Right ventricle myocardium superior (tissue), 1 donor: ENCODE measurements at places on chromosomes 12 and 14. TPM values are rescaled to one million over a fixed set of nuclear protein-coding genes. Genes with fewer than 3 reads are reported as not detected.

Gene KRT71
- not detected for total RNA-seq

GRCh38 chr12:109482894-109483293 is 5.5 kb downstream of the UBE3B start:
- DNase-seq = no peak

Gene PDE6H
- total RNA-seq = not detected

DNA sequence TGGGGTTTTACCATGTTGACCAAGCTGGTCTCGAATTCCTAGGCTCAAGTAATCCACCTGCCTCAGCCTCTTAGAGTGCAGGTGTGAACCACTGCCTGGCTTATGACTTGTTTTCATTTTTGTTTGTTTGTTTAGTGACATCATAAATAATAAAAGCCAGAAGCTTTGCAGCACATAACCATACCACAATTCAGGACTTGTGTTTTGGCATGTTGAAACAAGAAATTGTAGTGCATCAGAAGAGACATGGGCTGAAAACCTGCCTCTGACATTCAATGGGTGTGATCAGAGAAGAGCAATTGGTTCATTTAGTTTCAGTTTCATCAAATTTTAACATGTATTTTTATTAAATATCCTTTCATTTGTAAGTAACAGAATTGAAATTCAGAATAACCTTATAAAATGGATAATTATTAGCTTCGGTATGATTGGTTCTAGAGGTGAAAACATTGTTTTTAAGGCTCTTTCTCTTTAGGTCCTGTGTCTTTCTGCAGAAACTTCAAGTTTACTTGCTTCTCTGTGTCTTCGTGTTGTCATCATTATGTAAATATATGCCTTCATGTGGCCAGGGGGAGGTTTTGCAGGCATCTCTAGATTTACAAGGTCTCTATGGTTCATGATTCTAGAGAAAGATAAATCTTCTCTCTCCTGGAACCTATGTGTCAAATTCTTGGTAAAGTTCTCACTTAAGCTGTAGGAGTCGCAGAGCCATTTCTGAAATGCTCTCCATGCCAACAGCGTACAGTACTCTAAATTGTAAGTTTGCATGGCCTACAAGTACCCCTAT is 312.0 kb downstream of the KCNC2 start:
- DNase-seq = no peak

DNA sequence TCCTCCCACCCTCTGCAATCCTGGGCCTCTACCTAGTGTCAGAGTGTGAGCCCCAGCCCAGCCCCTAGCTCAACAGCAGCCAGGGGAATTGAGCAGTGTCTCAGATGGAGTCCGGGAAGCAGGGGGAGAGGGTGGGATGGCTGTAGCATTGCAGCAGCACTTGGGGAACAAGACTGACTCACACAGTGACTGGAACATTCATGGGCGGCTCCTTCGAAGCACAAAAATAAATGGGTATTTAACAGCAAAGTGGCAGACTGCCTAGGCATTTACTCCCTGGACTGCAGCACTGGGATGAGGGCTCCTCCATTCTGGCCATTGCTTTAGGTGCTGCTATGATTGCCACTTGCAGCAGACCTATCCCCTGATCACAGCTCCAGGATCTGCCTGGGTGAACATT is 46.0 kb upstream of the STK38L start:
- no peak for DNase-seq

DNA sequence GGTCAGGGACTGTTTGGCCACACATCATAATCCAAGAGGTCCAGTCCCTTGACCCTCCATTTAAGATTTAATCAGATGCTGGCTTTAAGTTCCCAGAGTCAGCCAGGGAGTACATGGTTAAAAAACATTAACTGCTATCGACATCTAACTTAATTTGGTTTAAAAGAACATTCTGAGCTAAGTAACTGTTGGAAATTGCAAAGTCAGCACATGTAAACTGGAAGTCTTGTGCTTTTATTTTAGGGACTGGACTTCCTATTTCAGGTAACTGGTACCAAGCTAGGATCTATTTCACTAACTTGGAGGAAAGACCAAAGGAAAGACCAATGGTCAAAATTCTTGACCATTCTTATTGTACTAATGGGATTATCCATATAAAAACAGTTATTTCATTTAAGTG is 40.6 kb downstream of the GNS start:
- no peak for DNase-seq

GRCh38 chr14:53285821-53286220 is 132.7 kb upstream of the DDHD1 start:
- no peak for DNase-seq

Gene SLC35F4
- not detected for total RNA-seq

DNA sequence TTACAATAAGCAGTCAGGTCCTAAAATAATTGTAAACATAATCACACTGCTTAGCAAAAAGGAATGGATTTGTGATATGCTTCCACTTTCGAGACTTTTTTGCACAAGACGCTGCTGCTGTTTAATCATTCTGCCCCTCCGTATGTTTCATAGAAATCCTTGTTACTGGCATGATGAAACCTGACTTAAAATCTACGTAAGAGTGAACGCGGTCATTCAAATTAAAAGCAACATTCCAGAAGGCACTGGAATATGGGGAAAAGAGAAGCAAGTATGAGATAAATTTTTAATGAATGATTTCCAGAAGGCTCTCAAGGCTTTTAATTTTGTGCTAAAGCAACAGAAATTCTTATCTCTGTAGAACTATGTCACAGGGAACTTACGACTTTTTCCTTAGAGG is 1.1 kb downstream of the CNIH1 start:
- no peak for DNase-seq

DNA sequence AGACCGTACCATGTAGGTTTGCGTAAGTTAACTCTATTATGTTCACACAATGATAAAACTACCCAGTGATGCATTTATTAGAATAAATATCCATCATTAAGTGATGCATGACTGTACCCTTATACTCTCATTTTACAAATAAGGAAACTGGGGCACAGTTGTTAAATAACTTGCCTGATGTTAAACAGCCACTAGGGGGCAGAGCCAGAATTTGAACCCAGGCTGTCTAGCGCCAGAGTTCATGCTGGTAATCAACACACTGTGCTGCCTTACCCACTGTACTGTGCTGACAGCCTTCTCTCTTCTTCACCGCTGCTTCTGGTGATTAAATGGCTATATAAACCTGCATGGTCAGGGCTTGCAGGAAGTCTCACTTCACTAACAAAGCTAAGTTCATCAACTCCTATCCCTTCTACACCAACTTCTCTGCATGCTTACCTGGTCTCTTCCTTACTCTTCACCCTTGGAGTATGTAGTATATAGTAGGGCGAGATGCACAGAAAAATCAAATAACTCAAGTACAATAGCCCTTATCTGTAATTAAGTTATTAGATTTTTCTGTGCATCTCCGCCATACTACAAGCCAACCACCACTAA is 43.6 kb upstream of the APPL2 start:
- DNase-seq = no peak

Gene ATP2A2
- 3,087 TPM for total RNA-seq

Gene OR6C2
- total RNA-seq = not detected

GRCh38 chr12:112665958-112666357 is 125.6 kb upstream of the RPH3A start:
- DNase-seq = no peak
